ENCODE measurements at places on chromosomes 12 and 14.

DNA sequence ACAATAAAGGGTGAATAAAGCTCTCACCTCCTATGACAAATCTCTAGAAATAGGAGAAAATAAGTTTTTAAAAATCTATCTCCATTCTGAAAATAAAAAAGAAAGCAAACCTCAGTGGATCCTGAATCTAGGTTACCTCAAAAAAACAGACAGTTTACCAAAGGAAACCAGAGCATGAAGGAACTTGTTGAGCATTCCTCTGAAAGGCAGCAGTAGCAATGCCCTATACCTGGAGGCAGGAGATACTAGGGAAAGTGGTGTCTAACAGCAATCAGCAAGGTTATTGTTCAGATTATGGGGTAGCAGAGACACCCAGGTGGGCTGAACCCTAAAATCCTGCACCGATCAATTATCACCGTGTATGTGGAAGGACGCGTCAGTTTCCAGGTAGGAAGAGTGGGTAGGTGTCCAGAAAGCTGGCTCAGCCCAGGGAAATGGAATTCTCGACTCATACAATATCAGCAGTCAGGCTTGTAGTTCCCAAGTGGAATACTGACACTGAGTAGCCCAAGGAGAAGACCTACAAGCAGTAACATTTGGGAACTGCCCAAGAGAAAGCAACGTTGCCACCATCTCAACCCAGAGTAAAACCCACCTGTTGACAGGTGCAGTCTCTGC, 128.3 kb downstream of the ST8SIA1 start:
- DNase-seq: no peak

DNA sequence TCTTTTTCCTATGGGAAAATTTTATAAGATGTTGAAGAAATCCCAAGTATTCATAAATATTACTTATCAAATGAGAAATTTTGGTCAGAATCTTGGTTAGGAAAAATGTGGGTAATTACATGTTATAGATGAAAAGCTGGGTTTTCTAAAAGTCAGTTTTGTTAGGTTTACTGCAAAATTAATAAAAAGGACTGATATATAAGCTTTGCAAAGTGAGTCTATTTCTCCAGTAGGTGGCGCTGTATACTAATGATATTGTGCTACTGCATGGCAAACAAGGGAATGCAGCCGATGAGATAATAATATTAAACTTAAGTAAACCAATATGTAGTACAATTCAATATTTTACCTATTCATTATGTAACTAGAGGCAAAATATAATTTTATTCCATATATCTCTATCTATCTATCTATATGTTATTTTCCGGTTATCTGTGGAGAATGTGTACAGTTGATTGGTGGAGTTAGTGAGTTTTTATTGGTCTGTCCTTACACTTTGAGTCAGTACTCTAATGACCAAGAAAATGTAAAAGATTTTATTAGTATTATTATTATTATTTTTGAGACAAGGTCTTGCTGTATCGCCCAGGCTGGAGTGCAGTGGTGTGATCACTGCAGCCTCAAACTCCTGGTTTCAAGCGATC, 32.9 kb downstream of the MIPOL1 start:
- no peak for DNase-seq

DNA sequence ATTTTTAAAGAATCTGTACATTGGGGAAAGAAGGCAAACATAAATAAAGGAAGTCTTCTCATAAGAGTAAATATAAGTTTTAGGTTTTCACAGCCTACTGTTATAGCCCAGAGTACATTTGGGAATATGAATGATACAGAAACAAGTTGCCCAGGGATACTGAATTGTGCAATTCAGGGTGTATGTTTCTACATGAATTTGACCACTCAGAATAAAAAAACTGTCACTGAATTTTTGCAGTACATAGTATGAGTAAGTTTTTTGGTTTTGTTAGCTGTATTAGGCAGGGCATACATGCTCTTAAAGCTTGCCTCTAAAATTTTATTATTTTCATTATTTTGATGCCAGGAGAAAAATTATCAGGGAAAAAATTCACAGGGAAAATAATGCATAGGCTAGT, 6.6 kb upstream of the PCNX4 start:
- no peak for DNase-seq

- no peak for DNase-seq
These were observed 43.4 kb downstream of the PRIMA1 start for GRCh38 chr14:93744876-93745275.

- no peak for DNase-seq
These were observed 69.7 kb downstream of the WDR20 start for GRCh38 chr14:102209224-102209966.

GRCh38 chr12:131929581-131930456, 743 bp downstream of the PUS1 start:
- no peak for DNase-seq

GRCh38 chr12:15188127-15188526, 33.1 kb downstream of the RERG start:
- no peak for DNase-seq

DNA sequence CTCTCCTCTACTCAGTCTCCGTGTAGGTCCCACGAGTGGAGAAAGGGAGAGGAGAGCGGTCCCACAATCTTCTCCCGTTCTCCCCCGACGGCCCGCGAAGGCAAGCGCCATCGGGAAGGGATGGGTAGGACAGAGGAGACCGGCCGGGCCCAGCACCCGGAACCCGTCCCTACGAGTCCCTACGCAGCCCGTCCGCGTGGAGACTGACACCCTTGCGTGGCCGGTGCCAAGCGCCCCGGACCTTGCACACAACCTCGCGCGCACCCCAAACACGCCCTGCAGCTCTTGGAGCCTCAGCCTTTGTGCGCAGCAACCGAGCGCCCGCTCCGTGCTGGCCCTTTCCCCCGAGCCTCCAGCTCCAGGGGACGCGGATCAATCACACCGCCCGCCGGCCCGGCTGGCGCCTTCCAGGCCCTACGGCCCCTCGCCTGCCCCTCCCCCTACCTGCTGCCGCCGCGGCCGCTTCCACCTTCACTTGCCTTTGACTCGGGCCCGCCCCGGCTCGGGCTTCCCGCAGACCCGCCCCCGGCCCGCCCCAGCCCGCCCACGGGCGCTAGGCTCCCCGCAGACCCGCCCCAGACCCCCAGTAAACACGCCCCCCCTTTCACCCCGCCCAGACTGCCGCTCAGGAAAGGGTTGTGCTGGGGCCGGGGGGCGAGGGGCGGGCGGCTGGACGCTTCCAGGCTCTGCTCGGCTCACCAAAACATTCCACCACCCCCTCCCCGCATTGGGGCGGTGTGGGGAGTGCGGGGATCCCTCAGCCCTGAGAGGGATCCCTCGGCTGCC, at the start of gene NDRG2:
TSS of gene NDRG2 (minus strand) at position 477 of the 786 bp plus-strand sequence. CDS start 1,746 bp downstream, outside the sequence.
- peak; percentile 73 for DNase-seq

- no peak for DNase-seq
These were observed 48.9 kb downstream of the C14orf132 start for GRCh38 chr14:96088074-96088473.

- DNase-seq: no peak
These were observed 99.0 kb downstream of the SETD3 start for GRCh38 chr14:99381688-99382060.

- DNase-seq: no peak
These were observed 25.0 kb downstream of the CFAP54 start for GRCh38 chr12:96514328-96514727.

- DNase-seq: peak; percentile 47
These were observed 43.8 kb downstream of the DDHD1 start for GRCh38 chr14:53109105-53110041.

- DNase-seq: no peak
These were observed 2.5 kb upstream of the CTDSP2 start for GRCh38 chr12:57849035-57849434.

DNA sequence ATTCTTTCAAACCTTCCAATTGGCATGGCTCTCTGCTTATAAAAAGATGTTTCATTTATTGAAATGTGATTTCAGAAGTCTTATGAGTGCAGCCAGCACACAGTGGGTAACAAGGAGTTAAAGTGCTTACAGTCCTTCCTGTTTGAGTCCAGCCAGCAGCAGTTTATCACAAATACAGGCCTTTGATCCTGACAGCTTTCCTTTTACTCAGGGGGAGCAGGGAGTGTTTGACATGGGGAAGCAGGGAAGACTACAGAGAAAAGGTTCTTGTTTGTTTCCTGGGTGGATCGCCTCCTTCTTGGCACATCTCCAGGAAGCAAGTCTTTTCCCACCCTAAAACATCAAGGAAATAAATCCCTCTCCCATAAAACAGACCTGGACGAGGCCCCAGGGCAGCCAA, 216.1 kb downstream of the MSRB3 start:
- no peak for DNase-seq

GRCh38 chr14:68020999-68021663, 201.6 kb downstream of the RAD51B start:
- DNase-seq: no peak

DNA sequence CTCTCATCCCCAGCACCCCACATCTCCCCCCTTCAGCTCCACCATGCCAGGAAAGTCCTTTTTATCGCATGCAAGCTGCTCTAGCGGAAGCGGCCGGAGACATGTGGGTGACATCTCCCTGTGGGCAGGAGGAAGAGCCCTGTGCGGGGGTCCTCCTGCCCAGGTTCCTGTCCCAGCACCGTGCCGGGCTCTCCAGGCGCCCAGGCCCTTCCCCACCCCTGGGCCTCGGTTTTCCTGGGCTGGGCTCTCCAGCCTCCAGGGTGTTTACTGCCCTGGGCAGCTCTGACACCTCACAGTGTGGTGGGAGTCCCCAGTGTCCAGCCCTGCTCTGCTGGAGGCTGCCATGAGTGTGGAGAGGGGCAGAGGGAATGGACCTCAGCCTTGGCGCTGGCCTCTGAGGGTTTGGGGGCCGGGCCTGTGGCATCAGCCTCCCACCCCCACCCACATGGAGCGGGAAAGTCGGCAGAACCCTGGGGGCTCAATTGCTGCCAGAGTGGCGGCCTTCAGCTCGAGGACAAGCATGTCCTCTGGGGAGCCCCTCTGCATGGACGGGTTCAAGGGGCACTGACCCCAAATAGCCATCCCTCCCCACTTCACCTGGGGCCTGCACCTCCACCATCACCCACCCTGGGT, 16.9 kb downstream of the ASPG start:
- no peak for DNase-seq

GRCh38 chr12:58396239-58396638, 454.9 kb downstream of the ATP23 start:
- DNase-seq: no peak

DNA sequence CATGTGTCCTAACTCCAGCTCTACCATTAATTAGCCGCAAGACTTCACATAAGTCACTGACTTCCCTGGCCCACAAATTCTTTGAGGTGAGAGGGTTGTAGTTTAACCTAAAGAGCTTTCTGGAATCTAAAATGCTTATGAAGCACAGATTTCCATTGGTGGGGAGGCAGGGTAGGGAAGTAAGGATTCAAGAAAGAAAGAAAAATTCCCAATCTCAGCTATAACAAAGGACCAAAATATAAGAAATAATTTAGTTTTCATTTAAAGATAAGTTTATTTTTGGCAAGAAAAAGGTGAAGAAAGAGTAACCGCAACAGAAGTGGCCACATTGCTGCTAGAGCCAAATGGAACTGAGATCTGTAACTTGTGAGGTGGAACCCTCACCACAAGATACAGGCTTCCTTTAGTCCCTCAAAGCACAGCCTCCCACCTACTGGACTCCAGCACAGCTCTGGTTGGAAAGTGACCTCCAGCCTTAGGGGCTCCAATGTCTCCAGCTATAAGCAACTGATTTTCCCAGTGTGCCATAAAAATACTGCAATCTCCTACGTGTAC, 23.6 kb downstream of the DAD1 start:
- DNase-seq: peak; percentile 51

DNA sequence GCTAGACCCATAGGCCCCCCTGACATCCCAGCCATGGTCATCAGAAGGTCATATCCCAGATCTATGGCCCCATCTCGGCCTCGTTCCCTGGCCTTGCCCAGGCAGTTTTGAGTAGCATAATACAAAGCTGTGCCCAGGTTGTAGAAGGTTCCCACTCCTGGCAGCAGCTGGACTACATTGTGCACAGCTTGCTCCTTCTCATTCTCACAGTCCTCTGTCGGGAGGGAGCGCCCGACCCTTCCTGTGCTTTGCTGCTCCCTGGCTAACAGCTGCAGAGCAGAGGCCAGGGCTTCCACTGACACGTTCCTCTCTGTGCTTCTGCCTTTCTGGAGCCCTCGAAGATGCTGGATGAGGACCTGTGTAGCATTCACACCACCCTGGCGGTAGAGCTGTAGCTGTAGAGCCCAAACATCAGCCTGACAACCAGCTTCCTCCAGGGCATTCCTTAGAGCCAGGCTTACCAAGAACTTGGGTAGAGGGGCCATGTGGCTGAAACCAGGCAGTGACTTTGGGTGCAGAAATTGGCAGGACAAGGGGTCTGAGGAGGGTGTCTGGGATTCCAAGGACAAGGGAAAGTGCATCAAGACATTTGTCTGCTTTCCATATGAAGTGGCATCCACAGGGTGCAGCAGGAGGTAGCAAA, 1.0 kb downstream of the APOF start:
- no peak for DNase-seq

DNA sequence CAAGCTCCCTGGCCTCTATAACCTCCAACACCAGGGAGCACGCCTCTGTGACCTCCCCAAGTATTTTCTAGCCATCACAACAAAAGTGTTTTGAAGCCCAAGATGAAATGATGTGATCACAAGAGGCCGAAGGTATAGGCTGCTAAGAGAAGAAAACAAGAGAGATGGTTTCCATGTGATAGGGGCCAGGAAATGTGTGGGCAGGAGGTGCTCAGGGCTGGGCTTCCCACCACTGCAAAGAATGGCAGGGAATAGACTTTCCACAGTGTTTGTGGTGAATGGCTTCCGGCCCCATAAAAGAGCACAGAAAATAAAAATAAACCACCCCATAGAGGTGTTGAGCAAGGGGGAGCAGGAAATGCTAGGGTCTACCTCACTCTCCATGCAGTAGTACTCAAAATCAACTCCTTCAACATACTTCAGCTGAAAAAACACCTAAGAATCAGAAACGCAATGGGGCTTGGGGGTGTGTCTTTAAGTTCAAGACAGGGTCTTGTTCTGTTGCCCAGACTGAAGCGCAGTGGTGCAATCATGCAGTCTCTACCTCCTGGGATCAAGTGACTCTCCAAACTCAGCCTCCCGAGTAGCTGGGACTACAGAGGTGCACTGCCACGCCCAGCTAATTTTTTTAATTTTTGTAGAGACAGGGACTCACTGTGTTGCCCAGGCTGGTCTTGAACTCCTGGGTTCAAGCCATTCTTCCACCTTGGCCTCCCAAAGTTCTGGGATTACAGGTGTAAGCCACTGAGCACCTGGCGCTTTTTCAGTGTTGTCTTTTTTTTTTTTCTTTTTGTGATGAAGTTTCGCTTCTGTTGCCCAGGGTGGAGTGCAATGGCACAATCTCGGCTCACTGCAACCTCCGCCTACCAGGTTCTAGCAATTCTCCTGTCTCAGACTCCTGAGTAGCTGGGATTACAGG, 27.1 kb downstream of the DAD1 start:
- DNase-seq: peak; percentile 71

GRCh38 chr14:100664231-100664630, 62.5 kb upstream of the DLK1 start:
- DNase-seq: no peak

DNA sequence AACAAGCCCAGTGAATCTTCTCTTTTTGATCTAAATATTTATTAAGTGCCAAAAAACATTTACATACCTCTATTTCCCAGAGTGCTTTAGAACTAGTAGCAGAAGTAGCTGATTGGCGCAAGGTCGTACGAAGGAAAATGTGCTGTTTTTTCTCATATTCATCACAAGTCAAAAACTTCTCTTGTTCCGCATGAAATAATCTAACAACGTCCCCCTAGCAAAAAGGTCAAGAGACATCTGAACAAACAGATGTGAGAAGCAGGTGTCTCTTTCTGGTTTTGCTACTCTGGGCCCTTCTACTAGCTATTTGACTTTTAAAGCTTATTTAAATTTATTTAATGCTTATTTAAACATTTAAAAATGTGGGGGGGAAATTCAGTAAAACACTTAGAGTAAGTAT, 117.8 kb downstream of the ITPR2 start:
- no peak for DNase-seq

- DNase-seq: no peak
These were observed 10.5 kb downstream of the CACNA2D4 start for GRCh38 chr12:1907652-1908611.

GRCh38 chr12:87870061-87870460, 159.1 kb downstream of the C12orf50 start:
- DNase-seq: no peak
